ENCODE measurements at places on chromosomes 7 and 10. TPM values are rescaled to one million over a fixed set of nuclear protein-coding genes. Genes with fewer than 3 reads are reported as not detected.

DNA sequence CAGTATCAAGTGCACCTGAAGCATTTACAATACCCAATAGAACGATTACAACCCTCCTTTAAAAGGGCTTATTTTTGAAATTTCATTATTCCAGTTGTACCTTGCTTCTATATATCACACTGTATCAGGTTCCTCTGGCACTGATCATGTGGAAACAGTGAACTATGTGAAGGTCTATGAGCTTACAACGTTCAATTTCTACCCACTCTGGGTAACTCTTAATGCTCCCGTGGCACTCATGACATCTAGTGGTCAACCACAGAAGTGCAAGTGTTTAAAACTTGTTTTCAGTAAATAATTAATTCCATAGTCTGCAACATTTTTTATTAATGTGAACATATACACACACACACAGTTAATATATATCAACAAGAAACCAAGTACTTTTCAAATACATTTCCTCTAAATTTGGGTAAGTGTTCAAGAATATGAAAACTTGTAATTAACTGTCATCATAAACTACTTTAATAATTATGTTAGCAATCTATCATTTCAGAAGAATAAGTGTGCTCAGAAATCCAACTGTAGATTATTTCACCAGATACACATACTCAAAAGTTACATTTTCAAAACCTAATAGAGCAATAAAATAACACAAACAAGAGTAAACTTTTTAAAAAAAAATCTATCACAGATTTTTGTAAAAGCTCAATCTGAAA lies 61.0 kb downstream of the MPP7 start:
- DNase-seq = peak; percentile 28

Gene CFTR
- 0.89 TPM for total RNA-seq

DNA sequence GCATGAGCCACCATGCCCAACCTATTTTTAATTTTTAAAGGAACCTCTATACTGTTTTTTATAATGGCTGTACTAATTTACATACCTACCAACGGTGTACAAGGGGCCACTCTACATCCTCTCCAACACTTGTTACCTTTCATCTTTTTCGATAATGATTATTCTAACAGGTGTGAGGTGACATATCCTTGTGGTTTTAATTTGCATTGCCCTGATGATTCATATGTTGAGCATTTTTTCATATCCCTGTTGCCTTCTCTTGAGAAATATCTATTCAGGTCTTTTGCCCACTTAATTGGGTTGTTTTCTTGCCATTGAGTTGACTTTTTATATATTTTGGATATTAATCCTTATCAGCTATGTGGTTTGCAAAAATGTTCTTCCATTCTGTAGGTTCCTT lies 167.0 kb downstream of the CTTNBP2 start:
- DNase-seq = no peak

Gene SEMA3D
- total RNA-seq = 2.2 TPM

- no peak for DNase-seq
Measured at GRCh38 chr7:25835197-25835596, 316.8 kb upstream of the NFE2L3 start.

DNA sequence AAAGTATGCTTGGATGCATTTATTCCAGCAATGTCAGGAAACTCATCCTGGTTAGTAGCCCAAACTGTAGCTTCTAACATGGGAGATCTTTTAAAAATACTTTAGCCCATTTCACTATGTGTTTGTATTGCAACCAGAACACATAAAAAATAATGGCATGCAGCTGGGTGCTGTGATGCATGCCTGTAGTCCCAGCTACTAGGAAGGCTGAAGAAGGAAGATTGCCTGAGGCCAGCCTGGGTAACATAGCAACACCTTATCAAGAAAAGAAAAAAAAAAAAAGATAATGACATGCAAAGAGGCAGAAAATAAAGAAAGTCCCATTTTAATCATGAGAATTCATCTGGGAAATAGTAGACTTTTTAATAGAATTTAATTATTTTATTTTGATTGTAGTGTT lies 517.0 kb upstream of the TEX47 start:
- no peak for DNase-seq

GRCh38 chr7:95434557-95435421 lies at the start of gene PON2:
Gene PON2 (minus strand): TSS chr7:95435028. CDS start chr7:95434951, 77 bp downstream.
- DNase-seq = peak; percentile 79

DNA sequence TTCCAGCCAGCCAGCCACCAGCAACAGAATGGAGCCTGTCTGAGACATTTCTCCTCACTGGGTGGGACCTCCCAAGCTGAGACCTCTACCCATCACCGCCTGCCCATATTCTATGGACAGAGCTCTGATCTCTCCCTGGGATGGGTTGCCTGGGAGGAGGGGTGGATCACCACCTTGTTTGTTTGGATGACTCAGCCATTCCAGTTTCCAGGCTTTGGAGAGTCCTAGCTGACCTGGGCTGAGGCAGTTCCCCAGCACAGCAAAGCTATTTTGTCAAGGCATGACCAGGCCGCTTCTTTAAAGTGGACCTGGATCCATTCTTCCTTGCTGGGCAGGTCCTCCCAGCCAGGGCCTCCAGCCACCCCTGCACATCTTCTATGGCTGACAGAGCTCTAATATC lies 982.3 kb downstream of the DNAJB9 start:
- no peak for DNase-seq

Gene SRRT
- total RNA-seq = 238 TPM

DNA sequence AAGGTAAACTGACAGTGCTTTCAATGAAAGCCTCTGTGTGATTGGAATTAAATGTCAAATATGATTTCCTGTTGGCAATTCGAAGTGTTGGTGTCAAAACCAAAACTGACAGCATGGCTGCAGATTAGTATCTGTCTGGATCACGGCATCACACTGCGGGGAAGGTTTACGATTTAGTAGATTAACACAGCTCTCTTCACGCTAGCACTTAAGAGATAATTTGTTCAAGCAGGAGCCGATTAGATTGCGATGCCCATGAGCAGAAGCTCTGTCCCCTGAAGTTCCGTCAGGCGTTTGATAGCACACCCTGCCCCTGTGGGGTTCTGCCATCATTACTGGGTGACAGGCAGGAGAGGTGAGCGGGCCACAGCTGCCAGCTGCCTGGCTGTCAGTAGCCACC lies 279.5 kb upstream of the AUTS2 start:
- no peak for DNase-seq

GRCh38 chr10:132856869-132857524 lies 71.0 kb upstream of the NKX6-2 start:
- DNase-seq = peak; percentile 0

DNA sequence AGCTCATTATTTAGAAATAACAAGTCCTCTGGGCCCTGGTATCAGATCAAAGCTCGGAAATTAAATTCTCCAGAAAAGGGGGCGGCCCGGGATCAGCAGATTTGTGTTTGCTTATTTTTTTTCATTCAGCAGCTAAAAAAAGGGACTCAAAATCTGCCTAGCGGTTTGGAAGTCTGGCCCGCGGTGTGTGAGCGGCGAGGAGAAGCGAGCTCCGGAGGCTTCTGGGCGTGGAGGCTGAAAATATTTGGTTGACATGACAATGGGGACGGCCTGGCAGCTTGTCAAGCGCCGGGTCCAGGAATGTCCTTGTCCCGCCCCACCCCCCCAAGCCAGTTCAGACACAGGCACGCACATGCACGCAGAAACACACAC lies 43.4 kb downstream of the FOXL3 start:
- no peak for DNase-seq

DNA sequence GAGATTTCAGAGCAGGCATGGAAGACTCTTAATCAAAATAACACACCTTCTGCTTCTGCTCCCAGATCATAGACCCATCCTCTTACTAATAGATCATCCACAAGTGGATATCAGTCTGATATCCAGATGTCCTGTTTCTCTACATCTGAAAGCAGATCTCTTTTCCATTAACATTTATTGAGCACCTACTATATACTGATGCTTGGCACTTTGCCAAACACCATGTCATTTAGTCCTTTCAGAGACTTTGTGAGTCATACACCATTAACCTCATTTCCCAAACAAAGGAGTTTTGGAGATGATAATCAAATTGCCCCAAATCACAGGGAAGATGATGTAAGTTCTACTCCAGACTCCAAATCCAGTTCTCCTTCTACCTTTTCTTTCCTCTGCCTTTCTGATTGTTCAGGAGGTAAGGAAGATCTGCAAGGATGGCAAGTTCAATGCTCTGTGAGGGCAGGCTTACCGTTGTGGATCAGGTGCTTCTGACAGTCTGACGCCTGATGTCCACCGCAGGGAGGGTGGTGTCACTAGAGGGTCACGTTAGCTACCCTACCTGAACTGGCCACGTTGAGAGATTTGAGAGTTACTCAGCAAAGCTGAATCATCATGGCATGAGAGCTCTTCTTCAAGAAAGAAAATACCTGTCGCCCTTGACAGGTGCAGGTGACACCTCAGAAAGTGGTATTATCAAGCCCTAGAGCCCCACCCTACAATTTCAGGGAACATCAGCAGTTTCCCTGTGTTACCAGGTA lies 269.6 kb upstream of the ZMIZ1 start:
- no peak for DNase-seq

Gene IL2RA
- 0.31 TPM for total RNA-seq

Gene ASZ1
- total RNA-seq = not detected

Gene EPHA1
- total RNA-seq = 162 TPM

- peak; percentile 54 for DNase-seq
Measured at GRCh38 chr7:150973571-150974451, 4.3 kb downstream of the KCNH2 start.

Gene DNAAF5
- total RNA-seq = 62.2 TPM

Gene OR2A42
- 0.37 TPM for total RNA-seq

DNA sequence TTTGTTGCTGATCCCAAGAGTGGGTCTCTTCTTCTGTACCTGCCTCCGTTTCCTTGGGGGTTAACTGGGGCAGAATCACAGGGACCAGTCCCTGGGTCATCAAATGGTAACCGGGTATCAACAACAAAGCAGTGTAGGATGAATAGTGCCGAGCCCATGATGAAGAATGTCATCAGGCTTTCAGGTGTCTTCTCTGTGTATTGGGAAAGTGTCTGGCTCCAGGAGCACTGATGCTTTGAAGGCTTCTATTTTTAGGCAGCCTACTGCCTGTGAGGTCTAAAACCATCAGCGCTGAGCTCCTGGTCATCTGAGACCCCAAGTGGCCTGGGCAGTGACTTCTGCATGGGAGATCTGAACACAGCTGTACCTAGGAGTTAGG lies 48.2 kb upstream of the SHH start:
- DNase-seq = no peak

GRCh38 chr7:116998567-116999175 lies 45.4 kb downstream of the ST7 start:
- no peak for DNase-seq

DNA sequence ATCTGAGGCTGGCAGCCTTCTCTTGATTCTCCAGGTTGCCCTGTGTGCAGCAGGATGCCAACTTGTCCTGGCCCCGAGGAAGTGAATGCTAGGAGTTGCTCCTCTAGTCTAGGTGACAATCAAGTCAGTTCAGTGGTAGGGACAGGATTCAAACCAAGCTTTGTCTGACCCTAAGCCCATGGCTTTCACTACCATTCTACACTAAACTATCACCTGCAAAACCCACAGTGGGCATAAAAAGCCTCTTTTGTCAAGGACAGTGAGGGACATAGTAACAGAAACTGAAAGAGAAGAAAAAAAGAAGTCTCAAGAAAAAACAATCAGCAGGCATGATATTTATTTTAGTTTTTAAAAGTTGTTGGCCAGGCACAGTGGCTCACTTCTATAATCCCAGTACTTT lies 33.5 kb downstream of the KCNMA1 start:
- no peak for DNase-seq

Gene C10orf53
- total RNA-seq = not detected

Data from WTC11 (cell line).